Stimulated activated CD4-positive, alpha-beta T cell treated with anti-CD3 and anti-CD28 coated beads, Interleukin-2, amount 100 ng/mL, for 4 hours (primary cell): ENCODE measurements at places on chromosomes 3 and 15.

GRCh38 chr15:60713119-60714084 is 234.5 kb upstream of the ICE2 start:
- no peak for DNase-seq

GRCh38 chr3:49642708-49643145 is 31.4 kb upstream of the APEH start:
- no peak for DNase-seq

- DNase-seq: no peak
Measured at GRCh38 chr3:150699068-150699639, 4.6 kb downstream of the ERICH6 start.

- no peak for DNase-seq
Measured at GRCh38 chr3:100761951-100762350, 52.7 kb downstream of the TFG start.

DNA sequence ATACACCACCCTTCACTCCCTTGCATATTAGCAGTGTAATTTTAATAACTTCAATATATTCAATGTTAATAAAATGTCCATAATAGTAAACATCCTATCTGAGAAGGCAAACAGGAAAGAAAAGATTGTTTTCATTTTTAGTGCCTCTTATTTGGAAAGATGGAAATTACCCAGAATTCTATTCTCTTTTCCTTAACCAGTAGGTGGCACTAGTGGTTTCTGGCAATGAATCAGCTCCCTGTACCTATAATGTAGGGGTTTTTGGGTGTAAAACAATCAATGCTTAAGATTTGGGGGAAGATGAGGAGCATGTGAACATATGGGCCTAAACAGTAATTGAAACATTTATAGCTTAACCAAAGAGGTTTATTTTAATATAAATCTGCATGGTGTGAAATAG is 5.7 kb upstream of the SEMA6D start:
- DNase-seq: no peak

DNA sequence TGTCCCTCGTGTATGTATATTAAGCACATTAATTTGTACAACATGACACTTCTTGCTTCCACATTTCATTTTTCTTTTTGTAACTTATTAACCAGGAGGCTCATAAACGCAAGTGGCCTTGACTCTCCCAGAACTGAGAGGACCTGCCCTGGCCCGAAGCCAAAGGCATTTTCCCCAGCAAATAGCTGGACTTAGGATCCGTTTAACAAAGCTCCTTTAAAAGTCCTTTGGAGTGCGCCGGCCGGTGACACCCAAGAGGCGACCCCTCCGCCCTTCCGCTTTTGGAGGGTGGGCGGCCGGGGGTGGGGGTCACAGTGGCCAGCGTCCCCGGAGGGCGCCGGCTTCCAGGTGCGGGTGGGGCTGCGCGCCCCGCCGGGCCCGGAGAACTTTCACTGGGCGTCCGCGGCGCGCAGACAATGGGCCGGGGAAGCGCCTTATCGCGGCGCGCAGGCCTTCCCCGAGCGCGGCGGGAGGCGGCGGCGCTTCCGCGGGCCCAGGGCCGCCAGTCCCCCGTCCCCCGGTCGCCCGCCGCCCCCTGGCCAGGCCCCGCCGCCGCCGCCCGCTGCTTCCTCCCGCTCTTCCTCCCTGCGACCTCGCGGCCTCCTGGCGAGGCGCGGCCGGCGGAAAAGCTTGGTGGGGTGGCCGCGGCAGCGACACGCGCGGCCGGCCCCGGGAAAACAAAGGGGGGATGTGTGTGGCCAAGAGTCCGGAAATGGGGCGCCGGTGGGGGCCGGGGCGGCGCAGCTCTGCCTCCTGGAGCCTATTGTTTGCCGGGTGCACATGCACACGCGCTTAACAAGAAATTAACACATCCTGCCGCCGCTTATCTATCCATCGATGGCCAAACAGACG is 613.4 kb downstream of the MCTP2 start:
- no peak for DNase-seq

GRCh38 chr3:127411083-127411727 is 123.4 kb upstream of the PRR20G start:
- DNase-seq: no peak

DNA sequence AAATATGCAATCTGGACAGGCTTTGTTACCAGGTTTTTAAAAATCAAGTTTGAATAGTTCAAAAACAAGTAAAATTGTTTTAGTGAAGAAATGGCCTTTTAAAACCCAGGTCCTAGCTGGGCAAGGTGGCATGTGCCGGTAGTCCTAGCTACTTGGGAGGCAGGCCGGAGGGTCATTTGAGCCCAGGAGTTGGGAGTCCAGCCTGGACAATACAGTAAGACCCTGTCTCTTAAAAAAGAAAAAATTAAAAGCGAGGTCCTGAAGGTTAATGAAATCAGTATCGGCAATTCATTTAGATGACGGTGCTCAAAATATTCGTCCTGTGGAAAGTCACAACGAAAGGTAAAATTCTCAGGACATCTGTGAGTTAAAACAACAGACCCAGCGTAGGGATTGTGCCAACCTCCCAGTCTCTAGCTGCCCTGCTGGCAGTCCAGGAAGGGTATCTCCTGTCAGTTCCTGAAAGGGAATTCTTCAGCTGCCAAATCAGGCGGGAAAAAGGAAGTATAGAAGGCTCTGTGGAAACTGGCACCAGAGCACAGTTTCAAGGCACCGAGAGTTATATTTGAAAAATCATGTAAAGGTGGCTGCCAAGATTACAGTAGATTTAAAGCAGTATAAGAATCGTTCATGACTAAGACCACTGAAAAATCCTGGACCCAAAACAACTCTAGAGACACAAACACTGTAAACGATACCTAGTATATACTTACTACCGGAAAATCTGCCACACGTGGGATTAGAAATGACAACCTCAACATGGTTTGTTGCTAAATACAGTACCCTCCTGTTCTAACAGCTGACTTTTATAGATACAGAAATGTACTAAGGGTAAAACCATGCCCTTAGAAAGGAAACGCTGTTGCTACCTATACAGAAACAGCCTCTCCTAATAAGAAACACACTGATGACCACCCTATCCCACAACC is 1.2 kb upstream of the ABHD17C start:
- no peak for DNase-seq

GRCh38 chr3:142999881-143000280 is 1.5 kb upstream of the U2SURP start:
- DNase-seq: no peak

DNA sequence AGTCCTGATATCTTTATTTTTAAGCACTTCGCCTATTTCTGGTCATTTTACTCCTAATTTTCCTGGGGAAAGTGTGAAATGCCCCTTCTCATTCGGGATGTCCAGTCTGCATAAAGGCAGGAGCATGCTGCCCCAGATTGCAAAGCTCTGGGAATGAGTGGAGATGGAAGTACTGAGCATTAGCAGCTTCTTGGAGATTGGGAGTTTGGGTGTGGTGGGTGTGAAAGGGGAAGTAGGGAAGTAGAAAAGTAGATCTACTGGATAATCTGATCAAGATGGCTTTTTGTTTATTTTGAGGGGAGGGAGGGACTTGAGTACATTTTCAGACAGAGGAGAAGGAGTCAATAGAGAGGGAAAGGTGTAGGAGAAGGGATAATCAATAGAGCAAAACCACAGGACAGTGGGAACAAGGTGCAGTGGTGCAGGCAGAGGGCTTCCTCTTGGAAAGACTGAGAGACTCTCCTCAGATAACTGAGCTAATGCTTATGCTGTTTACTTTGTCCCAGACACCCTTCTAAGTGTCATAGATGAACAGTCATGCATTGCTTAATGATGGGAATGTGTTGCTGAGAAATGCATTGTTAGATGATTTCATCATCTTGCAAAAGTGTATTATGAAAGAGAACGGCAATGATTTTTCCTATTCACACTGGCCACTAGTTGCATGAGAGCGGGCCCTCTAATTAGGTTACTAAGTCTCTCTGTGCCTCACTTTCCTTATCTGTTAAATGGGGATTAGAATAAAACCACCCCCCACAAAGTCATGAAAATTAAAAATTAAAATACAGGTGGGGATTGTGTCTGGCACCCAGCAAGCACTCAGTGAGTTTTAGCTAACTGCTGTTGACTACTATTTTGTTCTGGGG is 45.5 kb downstream of the PHLDB2 start:
- no peak for DNase-seq
